ENCODE measurements at places on chromosomes 4 and X.

GRCh38 chr4:67545199-67546003, at the start of gene CENPC:
CENPC (minus strand) TSS chr4:67545503; CDS start chr4:67545355, 148 bp downstream.
- DNase-seq, result peak; percentile 89

- no peak for DNase-seq
These were observed 28.7 kb downstream of the NLRP2B start for GRCh38 chrX:57651169-57651919.

DNA sequence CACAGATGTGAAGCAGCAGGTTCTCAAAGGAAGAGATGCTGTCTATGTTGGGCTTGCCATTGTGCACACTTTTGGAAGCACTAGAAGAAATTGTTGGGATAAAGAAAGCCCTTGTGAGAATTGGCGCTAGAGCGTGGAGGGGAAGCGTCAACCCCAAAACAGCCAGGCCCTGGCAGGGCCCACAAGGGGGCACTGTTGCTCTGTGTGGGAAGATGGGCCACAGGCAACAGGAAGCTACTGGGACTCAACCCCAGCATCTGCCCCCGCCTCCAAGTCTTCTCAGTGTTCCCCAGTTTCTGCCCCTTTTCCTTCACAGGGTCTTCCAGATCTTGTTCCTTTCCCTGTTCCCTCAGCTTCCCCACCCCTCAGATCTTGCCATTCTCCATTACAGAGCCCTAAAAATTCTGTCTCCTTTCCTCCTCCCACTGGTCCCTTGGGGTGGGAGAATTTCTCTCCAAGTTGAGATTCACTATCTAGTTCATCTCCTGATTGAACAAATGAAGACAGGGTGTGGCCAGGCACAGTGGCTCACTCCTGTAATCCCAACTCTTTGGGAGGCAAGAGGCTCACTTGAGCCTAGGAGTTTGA, 85.5 kb downstream of the STARD8 start:
- peak; percentile 4 for DNase-seq

- DNase-seq, result peak; percentile 18
These were observed at the start of gene CFAP47 for GRCh38 chrX:35919536-35920309. CFAP47 (plus strand) TSS chrX:35919734; CDS start chrX:35919800, 66 bp downstream.

GRCh38 chrX:39975101-39975925, 122.4 kb downstream of the BCOR start:
- DNase-seq, result peak; percentile 25

- DNase-seq, result no peak
These were observed 84.7 kb downstream of the PPA2 start for GRCh38 chr4:105389167-105389566.

DNA sequence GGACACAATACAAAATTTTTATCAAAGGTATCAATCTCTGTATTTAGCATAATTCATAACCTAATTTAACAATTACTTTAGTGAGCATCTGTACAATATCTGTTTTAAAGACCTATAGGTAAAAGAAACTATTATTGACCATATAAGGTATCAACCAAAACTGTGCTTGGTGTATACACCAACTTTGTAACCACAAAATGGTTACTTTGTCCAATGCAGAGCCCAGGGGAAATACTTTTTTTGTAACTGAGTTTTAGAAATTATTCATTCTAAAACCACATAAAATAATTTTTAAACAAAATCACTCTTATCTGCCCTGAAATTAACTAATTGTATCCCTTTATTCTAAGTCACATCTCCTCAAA, 5.0 kb downstream of the CXXC4 start:
- DNase-seq, result no peak

DNA sequence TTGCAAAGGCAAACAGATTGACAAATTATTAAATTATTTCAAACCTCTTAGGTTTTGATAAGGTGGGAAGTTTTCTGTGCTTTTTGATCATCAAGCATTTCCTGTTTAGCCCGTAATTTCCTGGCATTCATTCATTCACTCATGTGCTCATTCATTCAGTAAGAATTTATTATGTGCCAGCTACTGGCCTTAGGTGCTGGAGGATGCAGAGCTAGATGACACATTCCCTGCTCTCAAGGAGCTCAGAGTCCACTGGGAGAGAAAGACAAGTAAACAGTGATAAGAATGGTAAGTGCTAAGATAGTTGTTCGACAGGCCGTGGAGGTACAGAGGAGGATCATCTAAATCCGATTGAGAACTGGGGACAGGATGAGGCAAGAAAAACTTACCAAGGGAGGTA, 153.0 kb downstream of the DCTD start:
- no peak for DNase-seq

All from NCI-H1105 (cell line).